ENCODE measurements at places on chromosomes 2 and 18.

DNA sequence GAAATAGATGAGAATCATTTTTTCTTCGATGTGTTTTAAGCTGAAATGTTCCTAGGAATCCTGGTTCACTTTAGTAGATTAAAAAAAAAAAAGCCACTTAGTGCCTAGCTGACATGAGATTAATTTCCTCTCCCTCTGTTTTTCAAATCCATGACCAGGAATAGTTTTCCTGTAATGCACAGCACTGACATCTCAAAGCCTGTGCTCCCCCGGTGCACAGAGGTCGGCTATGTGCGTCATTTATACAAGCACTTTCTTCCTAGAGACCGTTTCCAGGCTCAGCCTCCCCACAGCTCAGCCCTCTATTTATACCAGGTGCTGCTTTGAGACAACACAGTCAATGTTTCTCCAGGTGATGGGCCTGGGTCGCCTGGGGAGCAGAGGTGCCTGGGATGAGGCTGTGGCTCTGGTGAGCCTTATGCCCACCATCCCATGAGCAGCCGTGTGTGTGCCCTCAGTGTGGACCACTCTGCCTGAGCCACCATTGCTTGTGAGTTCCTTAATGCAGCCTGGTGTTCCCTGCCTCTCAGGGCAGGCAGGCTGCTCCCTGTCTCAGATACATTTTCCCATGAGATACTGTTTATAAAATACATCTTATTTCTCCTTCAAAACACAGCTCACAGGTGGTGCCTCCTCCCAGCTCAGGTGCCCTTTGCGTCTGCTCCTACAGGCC, 515.7 kb upstream of the HS6ST1 start:
- DNase-seq, result no peak

DNA sequence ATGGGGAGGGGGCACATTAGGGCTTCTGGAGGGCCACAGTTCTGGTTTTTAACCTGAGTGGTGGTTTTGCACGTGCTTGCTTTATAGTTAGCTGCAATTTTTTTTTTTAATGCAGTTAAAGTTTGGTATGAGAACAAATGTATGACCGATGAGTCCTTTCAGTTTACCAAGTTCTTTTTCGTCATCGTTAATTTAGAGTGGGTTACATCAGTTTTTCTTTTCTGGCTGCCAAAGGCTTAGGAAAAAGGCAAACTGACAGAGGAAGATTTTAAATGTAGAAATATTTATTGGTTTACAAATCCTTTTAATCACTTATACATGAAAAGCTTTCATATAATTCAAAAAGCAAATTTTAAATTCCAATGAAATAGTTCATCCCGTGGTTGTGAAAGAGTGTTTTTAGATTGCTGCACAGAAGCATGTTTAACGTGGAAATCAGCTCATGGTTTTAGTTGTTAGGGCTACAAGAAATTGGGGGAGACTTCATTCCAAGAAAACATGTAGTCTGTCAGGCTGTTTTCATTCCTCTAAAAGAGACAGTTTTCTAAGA, 82.9 kb downstream of the MSH2 start:
- DNase-seq, result no peak

DNA sequence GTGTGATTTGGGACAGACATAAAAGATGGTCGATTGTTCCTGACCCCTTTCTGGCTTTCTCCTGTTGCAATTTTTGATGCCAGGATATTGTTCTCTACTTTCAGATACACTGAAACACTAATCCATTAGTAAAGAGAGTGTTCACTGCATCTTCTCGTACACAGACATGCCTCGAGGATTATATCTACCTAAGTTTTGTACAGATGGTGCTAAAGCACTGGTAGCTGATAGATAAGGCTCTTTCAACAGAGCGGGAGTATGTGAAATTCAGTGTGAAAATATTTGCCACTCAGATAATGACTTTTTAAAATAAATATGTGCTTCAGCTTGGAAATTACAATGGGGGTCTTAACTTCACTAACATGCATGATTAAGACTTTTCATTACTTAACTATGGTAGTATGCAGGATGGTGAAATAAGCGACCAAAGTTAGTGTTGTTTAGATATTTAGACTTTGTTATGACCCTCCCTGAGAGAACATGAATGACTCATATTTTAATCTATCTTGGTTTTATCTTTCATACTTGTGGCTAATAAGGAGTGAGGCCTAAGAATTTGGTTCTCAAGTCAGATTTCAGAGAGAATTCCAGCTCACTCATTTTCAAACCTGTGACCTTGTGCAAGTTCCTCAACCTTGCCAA, 474.9 kb downstream of the NRXN1 start:
- no peak for DNase-seq

DNA sequence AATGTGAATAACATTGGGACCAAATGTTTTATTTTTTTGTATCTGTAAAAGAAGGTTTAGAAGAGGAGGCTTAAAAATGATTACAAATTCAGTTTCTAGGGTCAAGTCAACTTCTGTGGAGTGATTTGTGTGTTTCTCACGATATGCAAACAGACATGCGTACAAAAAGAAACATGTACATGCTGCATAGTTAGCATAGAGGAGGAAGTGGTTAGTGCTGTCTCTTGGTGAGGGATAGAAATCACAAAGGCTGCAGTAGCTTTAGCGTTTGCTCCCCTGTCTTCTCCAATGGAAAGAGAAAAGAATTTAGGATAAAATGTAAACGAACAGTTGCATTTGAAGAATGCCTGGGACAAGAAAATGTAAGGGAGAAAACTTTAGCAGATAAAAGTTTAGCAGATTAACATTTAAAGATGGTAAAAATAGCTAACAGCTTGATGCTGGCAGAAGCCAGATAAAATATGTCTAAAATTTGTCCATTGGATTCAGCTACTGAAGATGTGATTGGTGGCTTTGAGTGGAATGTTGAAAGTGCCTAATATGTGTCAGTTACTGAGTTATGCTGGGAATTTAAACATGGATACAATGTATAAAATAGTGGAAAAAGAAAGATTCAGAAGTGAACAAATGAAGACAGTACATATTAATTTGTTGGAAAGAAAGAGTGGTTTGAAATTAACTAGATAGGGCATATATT, 44.9 kb downstream of the MALT1 start:
- no peak for DNase-seq
